ENCODE measurements at places on chromosomes 4 and X. TPM values are rescaled to one million over a fixed set of nuclear protein-coding genes. Genes with fewer than 3 reads are reported as not detected.

Gene PTTG2
- not detected for total RNA-seq

Gene GLRB
- 14.9 TPM for total RNA-seq

Gene CA5B
- 24.0 TPM for total RNA-seq

Gene BCOR
- 49.7 TPM for total RNA-seq

Gene PAK3
- 4.0 TPM for total RNA-seq

Gene PNMA6A
- total RNA-seq: 5.2 TPM

Gene MSX1
- 50.3 TPM for total RNA-seq

GRCh38 chr4:153645183-153645582 is 38.9 kb upstream of the TLR2 start:
- H3K36me3 ChIP-seq: no peaks in the 10 kb centered on the region
- DNase-seq: no peak
- H3K4me3 ChIP-seq: no peak overlapping the region
- peaks cover 6% of the 10 kb centered on the region for H3K27me3 ChIP-seq

- H3K27me3 ChIP-seq: peaks cover 27% of the 10 kb centered on the region
- H3K4me1 ChIP-seq: no peaks in the 10 kb centered on the region
- H3K36me3 ChIP-seq: no peaks in the 10 kb centered on the region
- no peak overlapping the region for H3K4me3 ChIP-seq
- no peak overlapping the region for H3K27ac ChIP-seq
Measured at GRCh38 chrX:130937101-130937500, 34.1 kb upstream of the ENOX2 start.

DNA sequence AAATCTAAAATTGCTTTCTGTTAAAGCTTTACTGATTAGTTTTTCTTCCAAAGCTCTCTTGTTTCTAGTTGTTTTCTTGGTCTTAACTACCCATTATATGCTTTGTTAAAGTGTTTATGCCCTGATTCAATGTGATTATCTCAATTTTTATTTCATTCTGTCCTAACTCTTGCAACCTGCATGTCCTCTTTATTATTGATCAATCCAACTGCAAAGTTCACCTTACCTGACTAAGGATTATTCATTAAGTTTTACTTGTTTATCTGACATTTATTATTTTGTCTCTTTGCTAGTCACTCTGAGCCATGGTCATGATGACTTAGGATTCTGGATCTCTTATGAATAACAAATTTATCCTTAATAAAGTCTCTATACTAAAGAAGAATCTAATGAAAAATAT is 15.8 kb downstream of the UGT2B10 start:
- DNase-seq: no peak
- H3K27ac ChIP-seq: no peak overlapping the region
- H3K27me3 ChIP-seq: no peaks in the 10 kb centered on the region

DNA sequence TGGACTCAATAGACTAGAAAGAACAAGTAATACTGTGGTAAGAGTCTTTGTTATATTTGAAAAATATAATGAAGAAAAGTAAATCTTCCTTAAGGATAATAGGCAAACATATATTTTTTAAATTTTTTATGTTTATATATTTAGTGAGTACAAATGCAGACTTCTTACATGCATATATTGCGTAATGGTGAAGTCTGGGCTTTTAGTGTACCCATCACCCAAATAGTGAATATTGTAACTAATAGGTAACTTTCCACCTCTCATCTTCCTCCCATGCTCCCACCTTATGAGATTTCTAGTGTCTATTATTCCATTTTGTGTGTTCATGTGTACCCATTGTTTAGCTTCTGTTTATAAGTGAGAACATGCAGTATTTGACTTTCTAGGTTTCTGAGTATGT is 711.2 kb upstream of the NDST4 start:
- peaks cover under 1% of the 10 kb centered on the region for H3K36me3 ChIP-seq
- no peak overlapping the region for H3K4me3 ChIP-seq
- H3K27ac ChIP-seq: no peak overlapping the region
- DNase-seq: no peak
- no peaks in the 10 kb centered on the region for H3K4me1 ChIP-seq
- no peaks in the 10 kb centered on the region for H3K27me3 ChIP-seq

DNA sequence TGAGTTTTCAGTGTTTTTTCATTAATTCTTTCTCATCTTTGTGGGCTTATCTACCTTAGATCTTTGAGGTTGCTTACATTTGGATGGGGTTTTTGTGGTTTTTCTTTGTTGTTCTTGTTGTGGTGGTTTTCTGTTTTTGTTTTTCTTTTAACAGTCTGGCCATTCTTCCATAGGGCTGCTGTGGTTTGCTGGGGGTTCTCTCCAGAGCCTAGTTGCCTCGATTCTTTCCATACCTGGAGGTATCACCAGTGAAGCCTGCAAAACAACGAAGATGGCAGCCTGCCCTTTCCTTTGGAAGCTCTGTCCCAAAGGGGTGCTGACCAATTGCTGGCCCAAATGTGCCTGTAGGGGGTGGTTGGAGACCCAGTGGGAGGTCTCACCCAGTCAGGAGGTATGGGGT is 168.6 kb upstream of the CLNK start:
- H3K4me1 ChIP-seq: no peaks in the 10 kb centered on the region
- no peak overlapping the region for H3K4me3 ChIP-seq
- no peaks in the 10 kb centered on the region for H3K27me3 ChIP-seq
- no peak overlapping the region for H3K27ac ChIP-seq
- H3K36me3 ChIP-seq: peaks cover 3% of the 10 kb centered on the region

DNA sequence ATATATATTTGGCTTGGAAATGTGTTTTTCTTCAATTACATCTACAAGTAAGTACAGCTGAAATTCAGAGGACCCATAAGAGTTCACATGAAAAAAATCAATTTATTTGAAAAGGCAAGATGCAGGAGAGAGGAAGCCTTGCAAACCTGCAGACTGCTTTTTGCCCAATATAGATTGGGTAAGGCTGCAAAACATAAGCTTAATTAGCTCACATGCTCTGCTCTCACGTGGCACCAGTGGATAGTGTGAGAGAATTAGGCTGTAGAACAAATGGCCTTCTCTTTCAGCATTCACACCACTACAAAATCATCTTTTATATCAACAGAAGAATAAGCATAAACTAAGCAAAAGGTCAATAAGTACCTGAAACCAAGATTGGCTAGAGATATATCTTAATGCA is 26.1 kb downstream of the NUDT6 start:
- H3K36me3 ChIP-seq: peaks cover 17% of the 10 kb centered on the region
- no peak overlapping the region for H3K27ac ChIP-seq
- DNase-seq: no peak
- H3K27me3 ChIP-seq: no peaks in the 10 kb centered on the region
- H3K4me1 ChIP-seq: no peaks in the 10 kb centered on the region

DNA sequence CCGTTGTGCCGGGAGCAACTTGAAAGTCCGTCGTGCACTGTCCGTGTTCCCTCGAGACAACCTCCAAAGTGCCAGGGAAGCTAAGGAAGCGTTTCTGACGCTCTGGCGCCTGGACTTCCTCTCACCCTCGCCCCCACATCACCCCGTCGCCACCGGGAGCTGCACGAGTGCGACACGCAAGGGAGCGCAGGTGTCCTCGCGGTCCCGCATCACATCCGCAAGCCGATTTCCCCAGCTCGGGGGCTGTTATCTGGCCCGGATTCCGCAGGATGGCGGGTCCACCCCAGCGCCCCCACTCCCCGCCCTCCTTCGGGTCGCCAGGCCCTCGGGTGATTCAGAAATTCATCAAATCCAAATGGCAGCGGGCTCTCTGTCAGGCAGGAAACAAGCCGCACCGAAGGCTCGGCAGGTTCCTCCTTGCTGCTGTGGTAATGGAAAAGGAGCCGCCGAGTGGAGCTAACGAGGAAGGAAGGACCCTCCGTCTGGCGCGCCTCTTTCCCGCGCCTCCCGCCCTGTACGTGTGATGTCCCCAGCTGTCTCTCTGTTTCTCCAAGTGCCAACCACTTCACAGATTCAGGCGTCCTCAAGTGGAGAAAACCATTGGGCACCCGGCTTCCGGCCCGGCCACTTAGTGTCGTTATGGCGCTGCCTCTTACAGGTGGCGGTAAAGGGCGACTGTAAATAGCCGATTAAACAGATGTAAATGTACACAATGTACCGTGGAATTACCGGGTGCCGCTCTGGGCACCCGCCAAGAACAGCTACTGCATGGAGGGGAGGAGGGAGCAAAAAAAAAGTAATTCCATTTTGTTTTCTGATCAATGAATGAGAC is 921 bp upstream of the SETD7 start:
- H3K27ac ChIP-seq: peak overlapping the region; percentile 97
- H3K27me3 ChIP-seq: peaks cover 29% of the 10 kb centered on the region
- H3K36me3 ChIP-seq: no peaks in the 10 kb centered on the region
- peaks cover 61% of the 10 kb centered on the region for H3K4me1 ChIP-seq
- peak; percentile 23 for DNase-seq

- H3K4me1 ChIP-seq: no peaks in the 10 kb centered on the region
- peaks cover 16% of the 10 kb centered on the region for H3K36me3 ChIP-seq
- H3K27me3 ChIP-seq: peaks cover 4% of the 10 kb centered on the region
- DNase-seq: no peak
- H3K4me3 ChIP-seq: no peak overlapping the region
- H3K27ac ChIP-seq: no peak overlapping the region
Measured at GRCh38 chr4:836750-837301, 10.9 kb upstream of the CPLX1 start.

- H3K4me3 ChIP-seq: no peak overlapping the region
- peaks cover 1% of the 10 kb centered on the region for H3K36me3 ChIP-seq
- H3K27ac ChIP-seq: no peak overlapping the region
- no peaks in the 10 kb centered on the region for H3K27me3 ChIP-seq
- peaks cover 4% of the 10 kb centered on the region for H3K4me1 ChIP-seq
Measured at GRCh38 chr4:159937595-159937994, 834.7 kb downstream of the RAPGEF2 start.

- H3K4me1 ChIP-seq: no peaks in the 10 kb centered on the region
- H3K36me3 ChIP-seq: no peaks in the 10 kb centered on the region
- no peak overlapping the region for H3K27ac ChIP-seq
- H3K4me3 ChIP-seq: no peak overlapping the region
- no peak for DNase-seq
Measured at GRCh38 chr4:18319431-18319830, 297.9 kb upstream of the LCORL start.

DNA sequence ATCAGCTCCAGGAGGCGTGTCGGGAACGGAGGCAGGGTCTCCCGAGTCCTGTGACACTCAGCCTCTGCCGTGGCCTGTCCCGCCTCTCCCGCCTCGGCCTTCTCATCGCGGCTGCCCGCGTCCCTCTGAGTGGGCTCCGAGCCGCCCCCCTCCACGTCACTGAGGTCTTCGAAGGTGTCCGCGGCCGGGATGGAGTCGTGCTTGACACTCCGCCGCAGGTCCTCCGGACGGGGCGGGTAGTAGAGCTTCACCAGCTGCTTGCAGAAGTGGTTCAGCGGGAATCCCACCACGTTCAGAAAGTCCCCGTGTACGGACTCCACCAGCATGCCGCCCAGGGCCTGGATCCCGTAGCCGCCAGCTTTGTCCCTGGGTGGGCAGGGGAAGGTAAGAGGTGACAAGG is 25.0 kb downstream of the ASMTL start:
- no peak overlapping the region for H3K27ac ChIP-seq
- no peaks in the 10 kb centered on the region for H3K27me3 ChIP-seq
- no peak for DNase-seq

- H3K4me1 ChIP-seq: peaks cover 24% of the 10 kb centered on the region
- no peaks in the 10 kb centered on the region for H3K27me3 ChIP-seq
- H3K27ac ChIP-seq: peak overlapping the region; percentile 5
- H3K4me3 ChIP-seq: no peak overlapping the region
- no peaks in the 10 kb centered on the region for H3K36me3 ChIP-seq
- DNase-seq: no peak
Measured at GRCh38 chrX:49995107-49995731, 72.8 kb downstream of the CLCN5 start.

DNA sequence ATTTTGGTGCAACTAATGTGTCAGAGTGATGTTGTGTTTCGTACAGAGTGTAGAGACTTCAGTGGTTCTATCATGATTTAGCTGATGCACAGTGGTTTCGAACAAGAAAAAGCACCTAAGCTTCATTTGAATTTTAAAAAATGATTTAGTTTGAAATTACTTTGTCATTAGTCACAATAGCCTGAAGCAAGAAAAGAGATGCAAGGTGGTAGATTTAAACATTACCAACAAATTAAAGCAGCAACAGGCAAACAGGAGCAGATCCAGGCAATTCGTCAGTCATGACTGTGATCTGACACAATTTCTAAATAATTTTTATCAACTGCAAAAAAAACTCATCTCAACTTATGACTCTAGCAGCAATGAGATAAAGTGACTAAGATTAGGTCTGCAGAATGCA is 24.6 kb upstream of the COX7B2 start:
- DNase-seq: no peak
- H3K27ac ChIP-seq: no peak overlapping the region
- H3K36me3 ChIP-seq: no peaks in the 10 kb centered on the region
- H3K27me3 ChIP-seq: peaks cover 8% of the 10 kb centered on the region

DNA sequence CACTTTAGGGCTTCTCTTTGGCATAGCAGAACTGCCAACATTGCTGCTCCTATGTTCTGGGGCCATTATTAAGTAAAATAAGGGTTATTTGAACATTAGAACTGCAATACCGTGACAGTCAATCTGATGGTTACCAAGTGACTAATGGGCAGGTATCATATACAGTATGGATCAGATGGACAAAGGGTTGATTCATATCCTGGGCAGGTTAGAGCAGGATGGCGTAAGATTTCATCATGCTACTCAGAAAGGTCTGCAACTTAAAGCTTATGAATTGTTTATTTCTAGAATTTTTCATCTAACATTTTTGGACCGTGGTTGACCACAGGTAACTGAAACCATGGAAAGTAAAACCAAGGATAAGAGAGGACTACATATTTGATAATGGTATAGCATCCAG is 40.9 kb downstream of the BRCC3 start:
- no peaks in the 10 kb centered on the region for H3K4me1 ChIP-seq
- DNase-seq: no peak
- no peaks in the 10 kb centered on the region for H3K27me3 ChIP-seq
- no peak overlapping the region for H3K4me3 ChIP-seq
- H3K27ac ChIP-seq: no peak overlapping the region

GRCh38 chr4:74431113-74431826 is 13.7 kb upstream of the AREG start:
- H3K4me3 ChIP-seq: no peak overlapping the region
- H3K4me1 ChIP-seq: peaks cover 10% of the 10 kb centered on the region
- no peaks in the 10 kb centered on the region for H3K36me3 ChIP-seq
- no peaks in the 10 kb centered on the region for H3K27me3 ChIP-seq
- DNase-seq: no peak

DNA sequence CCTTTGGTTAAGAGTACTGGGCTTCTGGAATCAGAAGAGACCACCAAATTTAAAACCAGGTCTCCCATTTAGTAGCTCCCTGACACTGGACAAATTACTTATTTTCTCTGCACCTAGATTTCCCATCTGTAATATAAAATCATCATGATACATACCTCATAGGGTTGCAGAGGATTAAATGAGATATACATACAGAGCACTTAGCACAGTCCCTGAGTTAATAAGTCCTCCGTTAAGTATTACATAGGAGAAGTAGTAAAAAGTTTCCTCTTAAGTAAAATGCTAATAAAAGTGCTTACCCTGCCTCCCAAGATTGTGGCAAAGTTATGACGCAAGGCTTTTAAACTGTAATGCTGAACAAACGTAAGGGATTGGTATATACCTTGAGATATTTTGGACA is 539 bp upstream of the CHIC1 start:
- peak overlapping the region; percentile 92 for H3K27ac ChIP-seq
- no peak for DNase-seq
- peaks cover 9% of the 10 kb centered on the region for H3K4me1 ChIP-seq
- H3K36me3 ChIP-seq: no peaks in the 10 kb centered on the region
